ENCODE measurements at places on chromosomes 3 and 15. TPM values are rescaled to one million over a fixed set of nuclear protein-coding genes. Genes with fewer than 3 reads are reported as not detected.

DNA sequence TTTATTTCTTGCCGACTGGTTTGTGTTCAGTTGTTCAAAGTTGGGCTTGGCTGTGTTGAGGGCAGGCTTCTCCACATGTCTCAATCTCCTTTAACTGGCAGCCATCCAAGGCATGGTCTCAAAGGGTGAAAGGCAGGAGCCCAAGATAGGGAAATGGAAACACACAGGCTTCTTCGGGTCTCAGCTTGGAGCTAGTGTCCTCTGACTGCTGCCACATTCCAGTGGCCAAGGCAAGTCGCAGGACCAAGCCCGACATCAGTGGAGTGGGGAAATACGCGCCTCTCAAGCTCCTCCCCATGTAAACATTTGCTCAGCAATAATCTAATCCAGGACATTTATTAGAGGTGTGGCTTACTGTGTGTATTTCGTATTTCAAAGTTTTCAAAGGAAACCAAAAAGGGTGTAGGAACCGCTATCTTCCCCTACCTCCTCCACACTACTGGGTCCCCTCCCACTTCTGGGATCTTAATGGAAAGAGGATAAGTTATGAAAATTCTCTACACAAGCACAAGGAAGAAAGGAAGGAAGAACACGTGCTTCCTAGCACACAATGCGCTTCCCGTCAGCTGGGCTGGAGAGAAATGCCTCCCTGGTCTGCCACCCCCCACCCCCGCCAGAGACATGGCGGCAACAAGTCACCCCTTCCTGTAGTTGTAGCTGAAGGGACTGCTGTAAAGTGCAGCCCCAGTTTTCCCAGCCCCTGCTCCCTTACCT, 181.7 kb downstream of the FAM43A start:
- no peak overlapping the region for H3K4me3 ChIP-seq
- H3K36me3 ChIP-seq: no peaks in the 10 kb centered on the region
- H3K27me3 ChIP-seq: no peaks in the 10 kb centered on the region

DNA sequence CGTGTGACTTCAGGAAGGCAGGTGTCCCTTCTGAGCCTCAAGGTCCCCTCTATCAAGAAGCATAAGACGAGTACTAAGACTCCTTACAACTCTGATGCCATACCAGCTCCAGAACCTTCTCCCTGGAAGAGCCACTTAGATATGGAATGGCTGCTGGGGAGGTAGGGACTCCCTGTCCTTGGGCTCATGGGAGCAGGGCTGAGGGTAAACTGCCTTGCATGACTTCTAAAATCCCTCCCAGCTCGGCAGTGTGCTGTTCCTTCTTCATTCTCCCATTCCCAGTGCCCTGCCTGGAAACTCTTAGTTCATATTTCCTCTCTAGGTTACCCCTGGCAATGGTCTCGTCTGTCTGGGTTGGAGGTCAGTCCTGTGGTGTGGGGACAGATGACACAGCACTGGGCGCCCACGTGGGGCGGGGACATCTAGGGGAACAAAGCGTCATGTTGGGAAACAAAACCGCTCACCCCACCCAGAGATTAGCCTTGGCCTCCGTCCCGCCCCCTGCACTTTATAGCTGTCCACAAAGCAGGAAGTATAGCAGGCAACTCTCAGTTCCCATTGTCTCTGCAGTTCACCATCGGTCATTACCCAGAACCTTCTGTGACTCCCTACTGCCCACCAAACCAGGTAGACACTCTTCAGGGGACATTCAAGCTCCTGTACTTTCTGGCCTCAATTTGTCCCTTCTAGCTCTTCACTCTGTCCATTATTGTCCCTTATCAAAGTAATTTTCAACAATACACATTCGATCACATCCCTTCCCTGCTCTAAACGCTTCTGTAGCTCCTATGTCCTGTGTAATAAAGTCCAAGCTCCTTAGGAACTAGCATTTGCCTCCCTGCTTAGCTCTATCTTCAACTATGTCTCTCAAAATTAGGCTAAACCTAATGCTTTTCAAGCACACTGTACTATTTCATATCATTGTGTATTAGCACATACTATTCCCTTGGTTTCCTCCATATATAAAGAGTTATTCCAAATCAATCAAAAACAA, 73.8 kb downstream of the IQSEC1 start:
- H3K27me3 ChIP-seq: no peaks in the 10 kb centered on the region
- H3K27ac ChIP-seq: peak overlapping the region; percentile 92
- no peak overlapping the region for H3K4me3 ChIP-seq
- H3K4me1 ChIP-seq: no peaks in the 10 kb centered on the region
- peaks cover 3% of the 10 kb centered on the region for H3K36me3 ChIP-seq

The LDHAL6B gene
- not detected for total RNA-seq

DNA sequence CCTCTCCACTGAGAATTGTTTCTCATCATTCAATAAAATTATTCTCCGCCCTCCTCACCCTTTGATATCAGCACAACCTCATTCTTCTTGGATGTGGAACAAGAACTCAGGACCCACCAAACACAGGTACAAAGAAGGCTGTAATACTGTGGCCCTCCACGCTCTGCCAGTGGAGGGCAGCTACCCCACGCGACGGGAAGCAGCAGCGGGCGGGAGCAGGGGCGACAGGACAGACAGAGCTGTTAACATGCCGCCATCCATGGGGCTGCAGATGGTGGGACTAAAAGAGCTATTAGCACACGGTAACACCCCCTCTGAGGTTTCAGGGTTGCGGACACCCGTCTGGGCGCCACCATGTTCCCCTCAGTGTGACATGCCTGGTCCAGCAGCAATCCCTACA, 37.5 kb downstream of the EMC4 start:
- H3K27me3 ChIP-seq: no peaks in the 10 kb centered on the region
- no peak for DNase-seq
- H3K36me3 ChIP-seq: no peaks in the 10 kb centered on the region
- H3K4me1 ChIP-seq: no peaks in the 10 kb centered on the region
- no peak overlapping the region for H3K27ac ChIP-seq

DNA sequence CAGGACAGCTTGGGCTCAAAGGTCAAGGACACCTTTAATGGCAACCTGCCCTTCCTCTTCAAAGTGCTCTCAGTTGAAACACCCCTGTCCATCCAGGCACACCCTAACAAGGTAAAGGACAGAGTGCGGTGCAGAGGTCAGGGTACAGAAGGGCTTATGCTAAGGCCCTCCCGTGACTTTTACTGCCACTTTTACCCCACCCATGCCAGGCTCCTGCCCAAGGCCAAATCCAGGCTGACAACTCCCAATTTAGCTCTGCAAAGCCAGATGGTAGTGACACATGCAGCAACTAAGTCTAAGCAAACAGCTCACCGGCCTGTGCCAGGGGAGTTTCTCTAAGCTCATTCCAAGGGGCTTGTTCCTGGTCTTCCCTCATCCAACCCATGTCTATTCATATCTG, 1.6 kb downstream of the MPI start:
- H3K4me1 ChIP-seq: no peaks in the 10 kb centered on the region
- H3K27ac ChIP-seq: no peak overlapping the region
- H3K4me3 ChIP-seq: no peak overlapping the region
- no peak for DNase-seq
- H3K36me3 ChIP-seq: peaks cover 13% of the 10 kb centered on the region

The NANOGP8 gene
- total RNA-seq: not detected

GRCh38 chr3:154123906-154124305, 2.7 kb downstream of the ARHGEF26 start:
- no peak for DNase-seq
- H3K27ac ChIP-seq: no peak overlapping the region

GRCh38 chr3:191568206-191568605, 107.2 kb downstream of the PYDC2 start:
- no peaks in the 10 kb centered on the region for H3K27me3 ChIP-seq
- DNase-seq: no peak
- H3K27ac ChIP-seq: no peak overlapping the region
- H3K36me3 ChIP-seq: no peaks in the 10 kb centered on the region

GRCh38 chr15:98610991-98611390, 37.3 kb upstream of the IGF1R start:
- H3K27me3 ChIP-seq: no peaks in the 10 kb centered on the region
- H3K27ac ChIP-seq: no peak overlapping the region
- DNase-seq: no peak
- H3K36me3 ChIP-seq: no peaks in the 10 kb centered on the region
- H3K4me1 ChIP-seq: peaks cover 4% of the 10 kb centered on the region

GRCh38 chr3:110301781-110302180, 769.8 kb upstream of the NECTIN3 start:
- H3K4me3 ChIP-seq: no peak overlapping the region
- H3K27me3 ChIP-seq: no peaks in the 10 kb centered on the region
- no peaks in the 10 kb centered on the region for H3K36me3 ChIP-seq
- no peaks in the 10 kb centered on the region for H3K4me1 ChIP-seq
- DNase-seq: no peak

The TM4SF1 gene
- 249 TPM for total RNA-seq

GRCh38 chr3:123711356-123711755, 126.5 kb upstream of the HACD2 start:
- H3K4me3 ChIP-seq: no peak overlapping the region
- no peaks in the 10 kb centered on the region for H3K27me3 ChIP-seq
- peaks cover 3% of the 10 kb centered on the region for H3K4me1 ChIP-seq
- DNase-seq: no peak
- H3K27ac ChIP-seq: no peak overlapping the region

GRCh38 chr3:123143669-123144411, 57.9 kb upstream of the SEC22A start:
- H3K27ac ChIP-seq: no peak overlapping the region
- no peaks in the 10 kb centered on the region for H3K27me3 ChIP-seq
- no peak overlapping the region for H3K4me3 ChIP-seq
- peaks cover 85% of the 10 kb centered on the region for H3K36me3 ChIP-seq
- no peaks in the 10 kb centered on the region for H3K4me1 ChIP-seq
- no peak for DNase-seq

DNA sequence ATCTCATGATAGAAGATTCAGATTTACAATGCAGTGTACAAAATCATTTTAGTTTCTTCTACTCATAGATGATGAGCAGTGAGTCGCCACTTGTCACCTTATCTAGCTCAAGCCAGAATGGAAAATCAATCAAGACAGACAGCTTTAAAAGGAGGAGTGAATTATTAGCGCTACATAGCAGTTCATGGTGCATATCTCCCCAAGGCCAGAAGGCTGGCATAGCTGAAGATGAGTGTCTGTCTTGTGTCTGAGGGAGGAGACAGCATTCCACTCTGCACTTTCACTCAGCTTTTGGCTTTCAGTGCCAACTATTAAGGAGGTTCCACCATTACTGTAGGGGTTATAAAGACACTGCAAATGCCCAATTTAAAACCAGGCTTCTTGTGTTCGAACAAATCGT, 804.1 kb upstream of the LMCD1 start:
- H3K4me3 ChIP-seq: no peak overlapping the region
- H3K36me3 ChIP-seq: no peaks in the 10 kb centered on the region
- no peak for DNase-seq
- H3K27me3 ChIP-seq: no peaks in the 10 kb centered on the region
- no peak overlapping the region for H3K27ac ChIP-seq
- H3K4me1 ChIP-seq: no peaks in the 10 kb centered on the region

DNA sequence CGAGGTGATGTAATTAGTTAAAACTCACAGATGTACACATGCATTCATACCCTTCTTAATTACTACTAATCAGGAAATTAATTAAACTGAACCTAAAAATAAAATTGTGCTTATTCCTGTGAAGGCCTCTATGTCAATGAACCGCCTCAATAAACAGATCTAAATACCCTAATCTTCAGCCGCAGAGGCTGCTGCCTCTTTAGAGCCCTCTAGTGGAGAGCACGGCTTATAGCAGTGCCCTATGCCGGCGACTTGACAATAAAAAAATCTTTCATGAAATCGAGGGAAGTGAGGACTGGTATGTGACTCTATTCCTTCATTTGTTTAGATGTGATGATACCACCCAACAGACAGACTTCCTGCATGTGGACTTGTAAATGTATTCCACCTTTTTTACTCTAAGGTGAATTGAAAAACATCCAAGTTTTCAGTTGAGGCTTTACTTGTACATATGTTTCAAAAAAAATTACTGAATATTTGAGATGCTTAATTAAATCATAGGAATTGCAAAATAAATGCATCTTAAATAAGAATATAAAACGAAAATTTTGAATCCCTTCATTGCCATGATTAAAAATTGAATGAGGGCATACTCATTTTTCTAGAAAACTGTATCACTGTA, 8.3 kb upstream of the EPHA3 start:
- H3K4me1 ChIP-seq: no peaks in the 10 kb centered on the region
- no peak for DNase-seq
- no peak overlapping the region for H3K4me3 ChIP-seq
- H3K27ac ChIP-seq: no peak overlapping the region
- H3K27me3 ChIP-seq: no peaks in the 10 kb centered on the region
- H3K36me3 ChIP-seq: no peaks in the 10 kb centered on the region

DNA sequence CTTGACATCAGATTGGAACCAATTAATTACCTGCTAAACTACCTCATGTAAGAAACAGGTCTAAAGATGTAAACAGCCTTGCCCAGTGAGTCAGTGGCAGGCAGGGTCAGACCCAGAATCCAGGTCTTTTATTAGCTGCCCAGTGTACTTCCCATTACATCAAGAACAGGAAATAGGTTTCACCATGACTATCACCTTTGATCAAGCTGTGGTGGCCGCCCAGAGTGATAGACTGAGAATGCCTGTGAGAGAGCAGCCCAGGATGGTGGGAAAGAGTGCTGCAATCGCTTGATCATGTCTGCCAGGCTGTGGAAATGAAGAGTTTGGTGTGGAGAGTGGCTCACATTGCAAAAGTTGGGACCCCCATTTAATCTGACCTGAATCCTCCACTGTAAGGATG, 61.3 kb upstream of the PIAS1 start:
- no peaks in the 10 kb centered on the region for H3K36me3 ChIP-seq
- no peak for DNase-seq
- no peak overlapping the region for H3K4me3 ChIP-seq

The CHRNA5 gene
- total RNA-seq: 1.3 TPM

GRCh38 chr3:165196577-165197480, 645 bp upstream of the SLITRK3 start:
- no peak overlapping the region for H3K27ac ChIP-seq
- no peak for DNase-seq
- H3K4me3 ChIP-seq: no peak overlapping the region
- H3K4me1 ChIP-seq: peaks cover 11% of the 10 kb centered on the region

DNA sequence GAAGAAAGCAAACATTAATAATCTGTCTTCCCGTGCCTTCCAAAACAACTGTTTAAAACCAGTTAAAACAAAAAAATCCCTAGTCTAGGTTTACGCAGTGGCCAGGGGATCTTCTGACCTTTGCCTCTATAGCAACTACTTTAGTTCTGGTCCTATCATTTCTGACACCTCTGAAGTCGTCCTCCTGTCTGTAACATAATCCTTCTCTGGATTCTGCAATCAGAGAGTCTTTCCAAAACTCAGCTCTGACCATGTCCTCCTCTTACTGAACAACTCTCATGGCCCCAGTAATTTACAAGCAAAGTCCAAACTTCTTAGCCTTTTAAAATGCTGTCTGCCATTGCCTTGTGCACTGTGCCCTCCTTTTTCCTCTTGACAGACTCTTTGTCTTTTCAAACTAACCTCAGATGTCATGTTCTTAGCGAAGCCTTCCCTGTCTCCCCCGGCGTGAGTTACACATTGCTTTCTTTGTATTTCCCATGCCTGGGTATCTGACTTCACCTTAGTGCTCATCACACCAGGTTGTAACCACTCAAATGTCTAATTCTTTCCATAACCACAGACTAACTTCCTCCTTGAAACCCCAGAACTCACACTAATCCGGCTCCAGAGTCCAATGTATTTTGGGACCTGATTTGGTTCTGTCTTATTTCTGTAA, 105.2 kb upstream of the BNIP2 start:
- H3K4me3 ChIP-seq: no peak overlapping the region
- no peaks in the 10 kb centered on the region for H3K36me3 ChIP-seq
- no peak for DNase-seq
- H3K27me3 ChIP-seq: peaks cover 6% of the 10 kb centered on the region
- no peak overlapping the region for H3K27ac ChIP-seq
